ENCODE measurements at places on chromosomes 3 and 15.

DNA sequence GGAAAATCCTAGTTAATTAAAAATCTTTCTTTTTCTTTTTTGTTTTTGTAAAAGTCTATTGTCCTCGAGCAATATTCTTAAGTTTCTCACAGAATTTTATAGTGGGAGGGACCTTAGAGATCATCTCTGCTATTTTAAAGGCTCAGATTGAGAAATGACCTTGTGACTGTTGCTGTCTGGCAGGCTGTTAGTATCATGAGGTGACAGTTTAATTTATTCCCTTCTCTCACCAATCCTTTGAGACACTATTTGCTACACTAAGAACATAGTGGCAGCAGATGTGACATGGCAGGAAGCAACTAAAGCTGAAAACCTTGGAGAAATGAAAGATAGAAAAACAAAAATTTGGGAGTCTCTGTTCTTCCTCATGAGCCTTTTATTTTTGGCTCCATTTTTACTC lies 24.9 kb downstream of the APPL1 start:
- DNase-seq = no peak

GRCh38 chr3:69370156-69370883 lies 15.6 kb downstream of the FRMD4B start:
- no peak for DNase-seq

- DNase-seq = no peak
Observed at GRCh38 chr3:9296241-9296640, 46.8 kb upstream of the SRGAP3 start.

- DNase-seq = no peak
Observed at GRCh38 chr3:117580806-117581205, 871.2 kb downstream of the TUSC7 start.

- DNase-seq = no peak
Observed at GRCh38 chr3:16329036-16329825, 64.2 kb downstream of the OXNAD1 start.

DNA sequence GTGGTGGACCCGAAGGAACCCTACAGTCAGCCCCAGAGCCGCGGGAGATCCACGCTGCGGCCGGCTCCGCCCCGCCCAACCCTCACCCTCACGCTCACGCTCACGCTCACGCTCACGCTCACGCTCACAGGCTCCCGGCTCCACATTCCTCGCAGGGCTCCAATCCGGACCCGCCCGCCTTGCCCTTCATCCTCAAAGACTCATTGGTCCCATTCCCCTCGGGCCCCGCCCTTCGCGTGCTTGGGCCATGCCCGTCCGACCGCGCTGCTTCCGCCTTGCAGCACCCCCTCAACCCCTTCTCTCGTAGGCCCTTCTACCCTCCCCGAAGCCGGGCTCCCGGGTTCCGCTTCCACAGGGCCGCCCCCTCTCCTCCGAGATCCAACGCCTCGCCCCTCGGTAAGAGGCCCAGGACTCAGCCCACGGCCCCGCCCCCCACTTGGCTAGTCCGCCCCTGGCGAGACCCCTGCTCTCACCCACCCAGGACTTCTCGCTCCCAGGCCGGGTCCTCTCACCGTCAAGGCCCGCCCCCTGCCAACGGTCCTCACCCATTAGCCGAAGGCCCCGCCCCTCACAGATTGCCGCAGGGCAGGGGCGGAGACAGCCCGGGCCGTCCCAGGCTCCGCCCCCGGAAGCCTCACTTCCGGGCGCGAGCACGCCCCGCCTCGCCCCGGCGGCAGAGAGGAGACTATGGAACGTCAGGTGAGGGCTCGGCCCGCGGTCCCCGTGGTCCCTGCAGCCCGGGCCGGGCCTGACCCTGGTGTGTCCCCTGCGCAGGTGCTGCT lies at the start of gene APEH:
Gene APEH (plus strand): TSS at position 637 of the 782 bp plus-strand sequence. CDS start 51 bp downstream, at position 688.
- peak; percentile 98 for DNase-seq

DNA sequence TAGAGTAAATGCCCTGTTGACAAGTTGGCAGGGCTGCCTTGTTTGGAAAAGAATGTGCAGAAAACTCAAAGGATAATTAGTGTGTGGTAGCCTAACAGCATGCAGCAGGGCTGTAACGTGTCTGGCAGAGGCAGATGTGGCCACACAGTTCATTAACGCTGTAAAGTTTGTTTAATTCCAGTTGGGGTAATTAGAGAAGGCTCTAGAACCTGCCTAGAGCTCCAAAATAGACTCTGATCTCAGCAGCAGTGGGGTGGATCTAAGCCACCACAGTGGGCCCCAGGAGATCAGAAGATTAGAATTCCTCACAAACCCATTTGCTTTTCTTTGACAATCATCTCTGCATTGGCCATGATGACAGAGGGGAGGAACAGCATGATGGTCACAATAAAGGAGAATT lies 65.1 kb upstream of the LEKR1 start:
- DNase-seq = no peak

GRCh38 chr3:147304756-147305155 lies 101.6 kb downstream of the ZIC4 start:
- no peak for DNase-seq

DNA sequence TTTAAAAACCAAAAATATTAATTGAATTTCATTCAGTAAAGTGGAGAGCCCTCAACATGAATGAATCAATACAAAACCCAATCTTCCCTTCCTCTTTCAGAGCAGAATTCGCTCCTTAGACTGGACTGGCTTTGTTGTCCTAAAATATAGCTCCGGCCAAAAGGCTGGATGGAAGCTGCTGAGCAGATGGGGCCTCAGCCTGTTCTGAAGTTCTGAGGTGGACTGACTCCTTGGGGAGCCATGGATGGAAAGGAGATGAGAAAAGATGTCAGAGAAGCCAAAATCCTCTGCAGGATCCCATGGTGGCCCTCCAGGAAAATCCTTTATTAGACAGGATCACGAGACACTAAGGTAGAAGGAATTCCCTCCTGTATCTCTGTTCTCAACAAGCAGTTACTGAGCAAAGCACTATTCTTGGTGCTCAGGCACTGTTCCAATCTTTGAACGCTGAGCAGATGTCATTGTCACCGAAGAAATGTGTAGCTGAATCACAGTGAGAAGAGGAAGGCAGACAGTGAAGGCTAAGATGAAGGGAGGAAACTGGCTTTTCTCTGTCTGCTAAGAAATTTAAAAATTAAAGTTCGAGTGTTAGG lies 122.0 kb downstream of the SEMA6D start:
- no peak for DNase-seq

- DNase-seq = no peak
Observed at GRCh38 chr3:4496087-4496452, 2.9 kb downstream of the ITPR1 start.

- no peak for DNase-seq
Observed at GRCh38 chr3:120160050-120160449, 65.8 kb upstream of the GSK3B start.

DNA sequence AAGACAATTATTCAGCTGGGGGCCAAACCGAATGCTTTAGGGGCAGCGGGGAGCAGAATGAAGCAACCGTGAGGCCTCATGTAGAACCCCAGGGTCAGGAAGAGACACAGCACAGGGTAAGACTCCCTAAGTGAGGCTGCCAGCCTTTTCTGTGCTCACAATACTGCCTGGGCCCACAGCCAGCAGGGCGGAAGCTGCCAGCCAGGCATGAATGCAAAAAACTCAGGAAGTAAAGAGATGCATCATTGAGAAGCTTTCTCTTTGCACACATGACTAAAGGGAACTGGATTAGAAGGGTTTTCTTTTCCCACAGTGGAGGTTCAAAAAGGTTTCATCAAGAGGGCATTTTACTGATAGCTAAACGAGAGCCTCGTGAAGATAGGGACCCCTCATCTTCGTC lies 33.3 kb downstream of the CA12 start:
- DNase-seq = no peak

- no peak for DNase-seq
Observed at GRCh38 chr3:71447803-71448202, 135.7 kb downstream of the FOXP1 start.

- DNase-seq = no peak
Observed at GRCh38 chr15:66808181-66808824, 106.3 kb downstream of the SMAD6 start.

- no peak for DNase-seq
Observed at GRCh38 chr3:77655396-77655795, 615.5 kb downstream of the ROBO2 start.
